ENCODE measurements at places on chromosomes 5 and 9.

GRCh38 chr9:2655411-2655901 lies 33.9 kb downstream of the VLDLR start:
- no peak for DNase-seq

DNA sequence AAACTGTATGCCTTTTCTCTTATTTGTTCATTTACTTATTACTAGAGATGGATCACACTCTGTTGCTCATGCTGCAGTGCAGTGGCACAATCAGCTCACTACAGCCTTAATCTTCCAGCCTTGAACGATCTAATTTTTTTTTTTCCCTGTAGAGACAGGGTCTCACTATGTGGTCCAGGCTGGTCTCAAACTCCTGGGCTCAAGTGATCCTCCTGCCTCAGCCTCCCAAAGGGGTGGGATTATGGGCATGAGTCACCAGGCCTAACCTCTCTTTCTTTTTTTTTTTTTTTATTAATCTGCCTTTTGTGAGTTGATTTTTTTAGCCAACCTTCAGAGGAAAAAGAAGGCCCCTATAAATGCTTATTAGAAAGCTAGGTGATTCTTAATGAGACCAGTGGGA lies 303.0 kb downstream of the FBXL17 start:
- no peak for DNase-seq

DNA sequence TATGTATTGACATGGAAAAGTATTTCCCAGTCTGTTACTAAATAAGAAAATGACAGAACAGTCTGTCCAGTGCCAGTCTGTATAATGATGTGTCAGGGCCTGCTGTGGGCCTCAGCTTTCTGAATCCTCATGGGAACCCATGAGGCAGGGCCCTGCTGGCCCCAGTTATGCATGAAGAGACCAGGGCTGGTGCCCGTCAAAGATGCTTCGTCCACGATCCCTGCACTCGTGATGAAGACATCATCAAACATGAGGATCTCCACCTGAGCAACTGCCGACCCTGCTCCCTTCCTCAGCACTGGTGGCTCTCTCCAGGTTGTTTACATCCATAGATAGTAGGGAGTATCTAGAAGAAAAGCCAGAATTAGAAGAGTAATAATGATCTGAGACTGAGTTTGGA lies 52.5 kb downstream of the ICE1 start:
- no peak for DNase-seq

DNA sequence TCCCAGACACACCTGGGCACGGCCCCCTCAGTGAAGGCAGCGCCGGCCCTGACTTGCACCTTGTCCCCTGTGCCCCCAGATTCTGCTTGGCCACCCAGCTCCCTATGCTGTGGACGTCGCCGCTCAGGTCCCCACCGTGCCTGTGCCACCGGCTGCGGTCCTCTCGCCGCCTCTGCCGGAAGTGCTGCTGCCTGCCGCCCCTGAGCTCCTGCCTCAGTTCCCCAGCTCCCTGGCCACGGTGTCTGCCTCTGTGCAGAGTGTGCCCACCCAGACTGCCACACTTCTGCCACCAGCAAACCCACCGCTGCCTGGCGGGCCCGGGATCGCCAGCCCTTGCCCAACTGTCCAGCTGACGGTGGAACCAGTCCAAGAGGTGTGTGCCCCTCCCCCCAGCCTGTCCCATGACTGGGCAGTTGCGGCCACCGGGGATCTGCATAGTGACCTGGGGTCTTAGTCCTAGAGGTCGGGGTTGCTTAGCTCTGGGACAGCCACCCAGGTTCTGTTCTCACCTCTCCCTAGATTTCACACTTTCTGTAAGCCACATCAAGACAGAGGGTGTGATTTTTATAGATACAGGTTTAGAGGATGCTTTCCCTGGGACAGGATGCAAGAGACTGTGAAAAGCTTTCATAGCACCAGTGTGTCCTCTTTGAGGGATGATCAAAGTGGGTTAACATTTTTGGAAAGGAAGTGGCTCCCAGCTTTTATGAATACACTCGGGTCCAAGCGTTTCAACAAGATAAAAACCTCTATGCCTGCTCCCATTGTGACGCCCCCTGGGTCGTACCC lies 78.0 kb downstream of the WNK2 start:
- DNase-seq, result no peak

- no peak for DNase-seq
Observed at GRCh38 chr5:42691413-42691937, 65.1 kb upstream of the CCDC152 start.

- no peak for DNase-seq
Observed at GRCh38 chr9:15220658-15221318, 86.2 kb downstream of the TTC39B start.

GRCh38 chr9:80066931-80067330 lies 495.2 kb downstream of the TLE4 start:
- no peak for DNase-seq

DNA sequence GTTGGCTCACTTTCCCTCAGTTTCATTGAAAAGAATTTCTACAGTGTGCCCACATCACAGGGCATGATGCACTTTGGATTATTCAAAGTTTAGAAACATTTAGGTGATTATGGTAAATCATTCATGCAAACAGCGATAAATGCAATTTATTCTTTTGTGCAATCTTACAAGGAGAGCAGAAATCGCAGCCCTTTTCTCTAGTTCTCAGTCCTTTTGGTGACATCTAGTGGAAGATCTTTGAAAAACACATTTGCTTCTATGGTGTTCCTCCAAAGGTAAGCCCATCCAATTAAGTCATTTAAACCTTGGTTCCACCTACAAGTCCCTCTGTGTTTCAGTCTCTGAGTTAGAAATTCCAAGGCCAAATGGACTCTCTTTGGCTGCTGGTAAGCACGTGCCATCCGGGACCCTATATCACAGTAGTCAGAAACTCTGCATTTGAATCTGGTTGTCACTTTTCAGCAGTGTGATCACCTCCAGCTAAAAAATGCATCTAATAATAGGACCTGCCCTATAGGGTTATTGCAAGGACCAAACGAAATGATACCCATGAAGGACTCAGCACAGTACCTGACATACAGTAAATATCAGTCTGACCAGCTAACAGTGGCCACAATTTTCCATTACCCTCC lies 66.4 kb downstream of the MACROH2A1 start:
- no peak for DNase-seq

- DNase-seq, result no peak
Observed at GRCh38 chr9:95516734-95517558, at the start of gene PTCH1. PTCH1 (minus strand) TSS chr9:95516971.

GRCh38 chr5:180631549-180632383 lies 17.6 kb downstream of the FLT4 start:
- no peak for DNase-seq

GRCh38 chr5:138623053-138623452 lies 47.9 kb upstream of the HSPA9 start:
- no peak for DNase-seq

- no peak for DNase-seq
Observed at GRCh38 chr9:86867804-86868313, 79.4 kb downstream of the GAS1 start.

DNA sequence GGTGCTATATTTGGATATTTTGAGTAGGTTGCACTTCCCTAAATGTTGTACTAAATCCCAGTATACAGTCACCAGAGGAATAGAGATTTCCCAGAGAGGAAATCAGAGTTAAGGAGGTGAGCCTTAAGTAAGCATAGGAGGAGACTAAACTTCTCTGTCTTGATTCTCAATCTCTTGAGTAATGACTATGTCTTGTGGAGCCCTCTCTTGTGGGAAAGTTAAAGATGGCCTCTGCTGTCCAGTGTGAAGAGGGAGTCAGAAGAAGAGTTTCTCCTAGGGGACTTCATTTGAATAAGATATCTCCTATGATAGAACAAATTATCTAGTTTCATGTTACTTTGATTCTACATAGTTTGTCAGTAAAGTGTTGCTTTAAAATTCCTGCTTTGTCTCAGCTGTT lies 502.5 kb downstream of the PDE4D start:
- DNase-seq, result no peak

GRCh38 chr9:27341545-27342294 lies 44.8 kb upstream of the EQTN start:
- DNase-seq, result no peak

DNA sequence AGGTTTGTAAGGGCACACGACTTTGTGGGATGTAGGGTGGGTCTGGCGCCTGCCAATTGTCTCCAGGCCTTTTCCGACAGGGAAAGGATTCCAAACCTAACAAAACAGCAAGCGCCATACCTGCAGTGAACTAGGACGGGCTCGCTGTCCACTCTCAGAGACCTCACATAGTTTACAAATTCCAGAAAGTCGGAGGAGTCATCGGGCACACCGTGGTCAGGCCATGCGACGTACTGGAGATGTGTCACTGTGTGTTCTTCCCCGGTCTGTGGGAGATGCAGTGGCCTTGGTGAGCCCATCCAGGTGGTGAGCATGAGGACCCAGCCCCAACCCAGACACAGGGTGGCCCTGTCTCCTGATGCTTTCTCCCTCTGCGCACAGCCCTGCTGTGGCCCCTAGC lies 61.3 kb upstream of the EPB41L4B start:
- DNase-seq, result no peak

GRCh38 chr5:173989432-173990082 lies 587 bp downstream of the C5orf47 start:
- DNase-seq, result no peak

- no peak for DNase-seq
Observed at GRCh38 chr9:86163503-86163902, 64.1 kb upstream of the GOLM1 start.

GRCh38 chr9:132008184-132008803 lies 71.4 kb downstream of the MED27 start:
- DNase-seq, result no peak

- DNase-seq, result no peak
Observed at GRCh38 chr9:70998962-70999361, 122.5 kb downstream of the TRPM3 start.

DNA sequence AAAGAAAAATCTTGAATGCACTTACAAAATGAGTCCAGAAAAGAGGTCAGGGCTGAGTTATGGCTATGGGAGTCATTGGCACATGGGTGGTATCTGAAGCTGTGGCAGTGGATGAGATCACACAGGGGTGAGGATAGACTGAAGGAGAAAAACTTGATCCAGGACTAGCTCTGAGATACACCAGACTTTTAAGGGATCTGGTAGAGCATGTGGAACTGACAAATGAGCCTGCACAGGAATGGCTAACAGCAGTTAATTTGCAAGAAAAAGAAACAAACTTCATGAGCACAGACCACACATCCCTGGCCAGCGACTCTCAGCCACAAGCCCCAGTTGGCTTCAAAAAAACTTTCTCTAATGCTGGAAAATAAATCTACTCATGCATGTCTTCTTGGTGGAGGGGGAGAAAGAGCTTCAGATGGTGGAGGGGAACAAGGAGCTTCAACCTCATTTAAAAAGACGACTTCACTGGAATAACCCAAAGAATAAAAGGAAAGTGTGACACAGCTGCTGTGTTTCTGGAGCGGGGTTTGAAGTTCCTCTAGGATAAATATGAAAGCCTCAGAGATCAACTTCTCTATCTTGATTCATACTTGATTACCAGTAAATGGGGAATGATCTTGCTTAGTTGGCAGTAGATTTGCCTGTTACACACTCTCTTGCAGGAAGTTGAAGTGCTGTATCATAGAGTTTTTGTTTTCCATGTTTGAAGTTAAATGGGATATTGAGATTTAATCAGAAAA lies 33.6 kb downstream of the TNFAIP8 start:
- no peak for DNase-seq

- DNase-seq, result no peak
Observed at GRCh38 chr9:104856413-104856941, 71.5 kb downstream of the ABCA1 start.

GRCh38 chr5:18105449-18105848 lies 471.2 kb downstream of the TAF11L14 start:
- DNase-seq, result no peak

GRCh38 chr5:141172381-141173204 lies at the start of gene PCDHB7:
PCDHB7 (plus strand) TSS chr5:141172644; CDS start chr5:141172836, 192 bp downstream.
- DNase-seq, result no peak

Data from stimulated activated CD4-positive, alpha-beta T cell treated with anti-CD3 and anti-CD28 coated beads, Interleukin-1b, Interleukin-23, amount 100 ng/mL, for 1 hour (primary cell).